ENCODE measurements at places on chromosomes 13 and 19. TPM values are rescaled to one million over a fixed set of nuclear protein-coding genes. Genes with fewer than 3 reads are reported as not detected.

- DNase-seq, result no peak
These were observed 5.4 kb upstream of the OLFM2 start for GRCh38 chr19:9941671-9942070.

DNA sequence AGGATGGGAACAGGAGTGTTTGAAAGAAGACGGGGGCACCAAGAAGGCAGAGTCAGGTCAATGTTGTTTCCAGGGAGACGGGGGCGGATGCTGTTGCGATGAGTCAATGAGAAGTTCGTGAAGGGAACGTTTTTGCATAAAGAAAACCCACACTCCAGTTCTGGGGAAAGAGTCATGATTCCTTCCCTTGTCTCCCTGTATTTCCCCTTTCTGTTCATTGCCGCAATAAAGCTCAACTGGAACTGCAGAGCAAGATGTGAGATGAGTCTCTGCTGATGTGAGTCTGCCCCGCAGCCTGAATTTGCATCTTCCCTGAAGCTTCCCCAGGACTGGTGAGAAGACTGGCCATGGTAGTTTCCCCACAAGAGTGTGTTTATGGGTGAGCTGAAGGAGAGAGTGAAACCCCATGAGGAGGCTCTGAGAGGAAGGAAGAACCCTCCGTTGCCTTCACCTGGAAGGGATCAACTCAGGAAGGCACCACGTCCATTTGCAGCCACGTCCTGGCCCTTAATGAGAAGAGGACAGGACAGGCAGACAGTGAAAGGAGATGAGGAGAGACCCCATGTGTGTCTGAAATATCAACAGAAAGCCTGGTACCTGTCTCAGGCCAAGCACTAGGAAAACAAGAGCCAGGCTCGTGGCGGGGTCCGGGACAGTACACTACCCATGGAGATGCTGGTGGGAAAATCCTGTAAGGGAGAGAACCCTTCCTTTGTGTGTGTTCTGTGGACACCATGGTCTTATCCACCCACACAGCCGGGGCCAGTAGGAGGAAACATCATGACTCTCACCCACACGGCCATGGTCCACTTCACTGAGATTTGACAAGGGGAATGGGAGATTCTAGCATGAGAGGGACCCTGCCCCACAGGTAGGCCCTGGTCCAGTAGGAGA is 13.7 kb downstream of the LILRA1 start:
- DNase-seq, result no peak

DNA sequence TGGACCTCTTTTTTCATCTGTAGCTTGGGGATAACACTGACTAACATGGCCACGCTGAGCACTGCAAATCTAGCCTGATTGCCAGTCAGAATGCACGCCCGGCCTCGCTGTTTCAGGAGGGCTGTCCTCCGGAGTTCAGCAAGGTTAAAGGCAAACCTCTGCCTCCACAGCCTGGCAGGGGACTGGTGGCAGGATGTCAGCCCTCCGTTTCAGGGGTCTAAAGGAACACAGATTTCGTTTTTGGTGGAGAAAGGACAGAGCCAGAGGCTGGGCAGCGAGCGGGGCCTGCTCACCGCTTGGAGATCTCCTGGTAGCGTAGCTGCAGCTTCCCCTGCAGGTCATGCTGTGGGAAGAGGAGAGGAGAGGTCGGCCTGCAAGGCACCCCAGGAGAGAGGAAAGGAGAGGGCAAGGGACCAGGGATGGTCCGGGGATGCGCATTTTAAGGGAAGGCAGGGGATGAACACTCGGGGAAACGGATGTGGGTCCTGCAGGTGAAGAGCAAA is 560 bp downstream of the NDUFA7 start:
- DNase-seq, result no peak

The ZNF793 gene
- total RNA-seq, result 5.7 TPM

- DNase-seq, result no peak
These were observed 4.6 kb downstream of the CPAMD8 start for GRCh38 chr19:17021793-17022590.

GRCh38 chr19:47268028-47268427 is 6.7 kb upstream of the INAFM1 start:
- no peak for DNase-seq

GRCh38 chr19:3774621-3775373 is 2.8 kb upstream of the RAX2 start:
- no peak for DNase-seq

Data from Right ventricle myocardium superior (tissue), 1 donor.